ENCODE measurements at places on chromosomes 2 and 18.

GRCh38 chr2:233226511-233227031, 24.9 kb upstream of the ATG16L1 start:
- no peak for DNase-seq

GRCh38 chr2:194618432-194618831, 1038.6 kb upstream of the SLC39A10 start:
- DNase-seq: no peak

DNA sequence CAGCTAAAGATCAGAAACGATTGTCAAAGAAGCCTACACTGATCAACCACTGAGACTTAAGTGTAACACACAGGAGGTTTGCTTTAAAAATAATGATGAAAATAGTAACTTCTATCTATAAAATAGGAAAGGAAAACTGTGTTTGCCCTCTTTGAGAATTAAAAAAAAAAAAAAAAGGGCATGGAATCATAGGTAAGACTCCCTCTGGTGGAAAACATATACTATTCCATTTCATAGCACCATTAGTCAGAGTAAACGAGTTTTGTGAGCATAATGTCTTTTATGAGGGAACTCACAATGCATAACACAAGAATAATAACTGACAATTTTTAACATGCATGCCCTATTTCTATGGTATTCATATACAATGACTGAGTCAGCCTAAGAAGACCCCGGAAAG, 36.3 kb downstream of the SLC35F5 start:
- peak; percentile 50 for DNase-seq

- DNase-seq: no peak
Observed at GRCh38 chr2:72204786-72205503, 57.3 kb upstream of the CYP26B1 start.

DNA sequence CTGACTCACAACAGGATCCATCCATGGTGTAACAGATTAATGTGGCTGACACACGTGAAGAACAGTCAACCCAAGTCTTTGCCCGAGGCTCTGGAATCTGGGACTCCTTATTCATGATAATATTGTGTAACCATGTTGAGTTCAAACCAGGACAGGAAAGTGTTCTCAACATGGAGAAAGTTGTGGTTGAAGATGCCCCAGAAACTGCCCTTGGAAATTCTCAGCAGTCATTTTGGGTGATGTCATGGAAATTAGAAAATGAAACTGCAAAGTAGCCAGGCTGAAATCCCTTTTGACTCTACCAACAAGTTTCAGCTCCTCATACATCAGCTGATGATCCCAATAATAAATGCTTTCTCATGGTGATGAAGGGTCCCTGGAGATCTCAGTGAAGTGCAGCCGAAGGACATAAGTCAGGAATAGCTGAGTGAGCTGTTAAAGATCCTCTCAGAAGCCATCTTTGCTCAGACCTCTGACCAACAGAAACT, 307.7 kb downstream of the TNS1 start:
- DNase-seq: no peak

- no peak for DNase-seq
Observed at GRCh38 chr18:47054369-47054768, 18.9 kb upstream of the ELOA2 start.

- no peak for DNase-seq
Observed at GRCh38 chr2:172160839-172161238, 58.1 kb upstream of the DLX2 start.

- no peak for DNase-seq
Observed at GRCh38 chr2:132760405-132760804, 90.4 kb upstream of the LYPD1 start.

DNA sequence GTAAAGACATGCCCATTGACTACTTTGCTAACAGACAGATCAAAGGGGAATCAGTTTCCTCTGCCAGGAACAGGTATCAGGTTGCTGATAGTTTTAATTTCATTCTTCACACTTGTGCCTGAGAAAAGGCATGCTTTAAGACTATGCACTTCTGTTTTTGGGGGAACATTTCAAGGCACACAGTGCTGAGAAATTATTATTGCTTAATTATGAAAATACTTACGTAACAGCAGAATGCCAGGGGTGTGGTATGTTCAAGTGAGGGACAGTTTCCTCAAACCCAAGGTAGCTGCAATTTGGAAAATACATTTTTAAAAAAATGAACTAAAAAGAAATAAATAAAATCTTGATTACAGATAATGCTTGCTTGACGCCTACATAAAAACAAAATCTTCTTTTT, 1746.1 kb upstream of the PIK3C3 start:
- DNase-seq: no peak

GRCh38 chr18:28855524-28855923, 678.6 kb upstream of the CDH2 start:
- no peak for DNase-seq

DNA sequence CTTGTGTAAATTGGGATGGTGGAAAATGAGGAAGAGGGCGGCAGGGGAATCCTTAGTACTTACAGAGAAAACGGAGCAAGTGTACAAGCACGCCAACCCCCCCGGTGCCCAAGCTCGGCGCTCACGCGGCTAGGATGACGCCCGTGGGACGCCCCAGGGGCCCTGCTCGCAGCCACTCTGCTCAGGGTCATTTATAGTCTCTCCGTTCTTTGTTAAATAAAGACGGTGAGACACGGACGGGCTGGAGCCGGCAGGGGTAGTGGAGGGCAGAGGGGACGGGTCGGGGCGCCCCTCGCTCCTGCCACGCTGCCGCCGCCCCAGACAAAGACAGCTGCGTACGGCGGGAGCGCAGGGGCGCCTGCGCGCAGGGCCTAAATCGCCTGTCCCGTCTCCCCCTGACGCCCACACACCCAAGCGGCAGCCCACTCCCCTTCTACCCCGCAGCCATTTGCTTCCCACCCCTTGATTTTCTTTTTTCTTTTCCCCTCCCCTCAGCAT, 37.8 kb downstream of the PCBP1 start:
- peak; percentile 71 for DNase-seq

GRCh38 chr2:229586746-229587705, 127.3 kb downstream of the DNER start:
- DNase-seq: peak; percentile 25

- no peak for DNase-seq
Observed at GRCh38 chr2:453132-453531, 165.2 kb upstream of the ALKAL2 start.

GRCh38 chr2:219422952-219423534, 4.9 kb downstream of the DES start:
- no peak for DNase-seq

GRCh38 chr2:239398521-239398921, 2.3 kb downstream of the HDAC4 start:
- DNase-seq: peak; percentile 18

GRCh38 chr2:133197156-133197555, 371.1 kb downstream of the NCKAP5 start:
- no peak for DNase-seq

DNA sequence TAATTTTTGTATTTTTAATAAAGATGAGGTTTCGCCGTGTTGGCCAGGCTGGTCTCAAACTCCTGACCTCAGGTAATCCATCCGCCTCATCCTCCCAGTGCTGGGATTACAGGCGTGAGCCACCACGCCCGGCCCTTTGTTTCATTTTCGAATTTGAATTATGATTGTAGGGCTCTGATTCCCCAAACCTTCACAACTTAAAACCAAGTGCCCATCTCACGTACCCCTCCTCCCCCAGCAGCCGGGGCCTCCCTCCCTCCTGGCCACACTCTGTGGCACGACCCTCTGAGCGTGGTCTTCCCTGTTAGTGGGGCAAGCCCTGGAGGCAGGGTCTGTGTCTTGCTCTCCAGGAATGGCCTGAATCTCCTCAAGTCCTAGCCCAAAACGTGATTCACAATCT, 166.5 kb downstream of the ASB1 start:
- no peak for DNase-seq

DNA sequence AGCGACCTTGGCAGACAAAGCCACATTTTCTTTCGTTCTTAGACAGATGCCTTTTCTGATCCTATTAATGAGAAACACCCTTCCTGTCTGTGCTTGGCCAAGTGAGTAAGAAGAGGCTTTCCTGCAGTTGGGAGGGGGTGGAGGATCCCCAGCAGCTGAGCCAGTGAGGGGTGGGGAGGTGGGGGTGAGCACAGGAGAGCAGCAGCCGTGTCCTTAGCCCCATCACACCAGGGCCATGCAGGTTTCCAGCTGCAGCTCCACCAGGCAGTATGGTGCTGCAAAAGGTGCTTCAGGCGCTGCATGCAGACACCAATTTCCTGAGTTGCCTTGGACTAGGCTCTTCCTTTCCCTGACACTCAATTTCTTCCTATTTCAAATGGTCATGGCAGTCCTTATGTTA, 123.3 kb upstream of the SIX2 start:
- DNase-seq: no peak

GRCh38 chr2:238505892-238506280, 79.2 kb downstream of the ASB1 start:
- no peak for DNase-seq

- DNase-seq: no peak
Observed at GRCh38 chr18:65628390-65628789, 122.4 kb upstream of the CDH7 start.

GRCh38 chr18:34510926-34511325, 199.2 kb upstream of the DTNA start:
- DNase-seq: no peak

DNA sequence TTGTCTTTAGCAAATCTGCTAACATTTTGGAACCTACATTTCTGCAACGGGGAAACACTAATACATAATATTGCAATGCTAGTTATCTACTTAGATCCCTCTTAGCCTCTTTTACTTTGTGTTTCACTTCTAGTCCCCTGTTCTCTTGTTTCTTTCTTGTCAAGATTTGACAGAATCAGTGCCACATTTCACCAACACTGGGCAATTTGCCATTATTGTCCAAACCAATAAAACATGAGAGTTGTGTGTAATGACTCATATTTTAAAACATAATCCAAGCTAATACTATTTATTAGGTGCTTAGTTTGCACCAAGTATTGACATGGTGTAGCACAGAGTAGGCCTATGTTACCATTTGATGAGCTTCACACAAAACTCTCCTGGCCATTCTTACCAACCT, 33.7 kb upstream of the ACVR1C start:
- DNase-seq: no peak

DNA sequence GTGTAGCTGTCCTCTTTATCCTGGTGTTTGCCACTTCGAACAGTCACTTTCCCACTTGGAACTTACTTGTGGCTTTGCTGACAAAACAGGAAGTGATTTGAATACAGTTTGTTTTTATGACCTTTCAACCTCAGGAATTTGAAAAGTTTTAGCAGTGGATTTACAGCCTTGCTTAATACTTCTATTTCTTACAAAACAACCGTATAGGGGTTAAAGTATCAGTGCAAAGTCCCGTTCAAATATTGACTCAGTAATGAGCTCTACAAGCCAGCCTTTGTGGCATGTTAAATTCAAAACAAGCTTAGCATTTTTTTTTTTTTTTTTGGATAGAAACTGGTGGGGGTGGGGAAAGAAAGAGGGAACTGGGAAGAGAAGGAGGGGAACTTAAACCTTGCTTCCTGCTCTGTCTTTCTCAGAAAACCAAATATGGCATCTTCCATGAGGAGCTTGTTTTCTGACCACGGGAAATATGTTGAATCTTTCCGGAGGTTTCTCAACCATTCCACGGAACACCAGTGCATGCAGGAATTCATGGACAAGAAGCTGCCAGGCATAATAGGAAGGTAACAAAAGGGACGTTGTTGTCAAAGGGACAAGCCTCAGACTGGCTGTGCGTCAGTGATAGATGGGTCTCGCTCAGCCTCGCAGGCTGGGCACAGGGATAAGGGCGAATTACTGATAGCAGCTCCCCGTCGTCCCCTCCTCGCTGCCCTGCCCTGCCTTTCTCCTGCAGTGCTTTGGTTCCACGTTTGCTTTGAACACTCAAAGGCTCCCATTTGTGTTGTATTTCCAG, at the start of gene HNMT:
TSS of gene HNMT (plus strand) at position 408 of the 793 bp plus-strand sequence. CDS start at position 427, 19 bp downstream.
- DNase-seq: peak; percentile 65

- no peak for DNase-seq
Observed at GRCh38 chr2:8675543-8675942, 6.3 kb upstream of the ID2 start.

DNA sequence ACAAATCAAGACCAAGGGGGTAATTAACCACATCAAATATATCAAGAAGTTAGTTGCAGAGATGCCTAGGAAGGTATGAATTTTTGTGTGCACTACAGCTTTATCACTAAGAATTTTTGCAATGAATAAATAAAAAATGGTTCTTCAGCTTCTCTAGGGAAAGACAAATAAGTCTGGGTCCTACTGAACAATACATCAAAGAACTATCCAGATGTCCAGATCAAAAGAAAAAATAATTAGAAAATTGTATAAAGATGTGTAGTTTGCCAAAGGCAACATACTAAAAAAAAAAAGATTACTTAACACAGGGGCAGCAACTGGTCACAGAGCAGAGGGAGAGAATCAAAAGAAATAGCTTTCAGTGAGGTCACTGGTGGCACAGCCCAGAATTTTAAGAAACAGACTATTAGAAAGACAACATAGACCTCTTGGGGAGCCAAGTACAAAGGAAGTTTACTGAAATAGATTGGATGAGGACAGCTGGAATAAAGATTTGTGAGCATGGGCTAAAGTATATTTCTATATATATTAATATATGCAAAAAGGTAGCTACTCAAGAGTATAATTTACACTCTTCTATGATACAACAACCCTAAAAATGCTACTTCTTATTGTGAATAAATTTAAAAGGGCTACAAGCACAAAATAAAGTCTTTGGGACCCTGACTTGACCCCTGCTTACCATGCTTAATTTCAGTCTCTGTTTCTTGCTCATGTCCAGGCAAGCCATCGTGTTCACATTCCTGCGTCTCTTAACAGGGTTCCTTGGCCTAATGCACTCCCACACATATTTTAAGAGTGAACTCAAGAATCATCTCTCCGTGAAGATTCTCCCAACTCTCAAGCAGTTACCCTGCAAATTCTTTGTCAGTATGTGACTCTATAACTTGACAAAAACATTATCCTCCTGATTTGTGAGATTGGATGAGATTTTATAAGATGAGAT, 99.0 kb upstream of the GRB14 start:
- no peak for DNase-seq

- DNase-seq: peak; percentile 42
Observed at GRCh38 chr18:59628995-59629394, 68.2 kb downstream of the CCBE1 start.

DNA sequence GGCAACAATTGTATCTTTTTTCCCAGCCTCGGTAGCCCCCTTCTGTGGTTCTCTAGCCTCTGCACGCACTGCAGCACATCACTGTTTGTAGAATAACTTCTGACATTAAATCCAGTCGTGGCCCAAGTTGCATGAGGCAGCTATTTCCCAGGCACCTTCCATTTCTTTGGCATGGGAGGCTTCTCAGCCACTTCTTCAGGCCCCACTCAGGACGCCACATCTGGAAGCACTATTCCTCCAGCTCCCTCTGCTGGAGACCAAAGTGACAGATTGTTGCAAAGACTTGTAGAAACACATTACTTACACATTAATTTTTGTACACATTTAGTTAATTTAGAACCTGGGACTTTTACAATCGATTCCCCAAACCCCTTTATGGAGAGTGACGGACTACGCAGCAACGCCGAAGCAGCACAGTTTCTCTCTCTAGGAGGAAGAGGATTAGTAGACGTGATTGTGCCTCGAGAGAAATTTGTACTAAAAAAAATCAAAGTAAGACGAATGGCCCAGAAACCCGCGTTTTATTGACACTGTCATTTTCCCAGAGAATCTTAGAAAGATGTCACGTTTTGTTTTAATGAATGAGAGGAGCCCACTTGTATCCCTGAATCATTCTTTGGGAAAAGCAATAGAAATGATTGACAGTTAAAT, 57.8 kb upstream of the RGPD5 start:
- peak; percentile 46 for DNase-seq

Data from NCI-H69 (cell line).